PC-3 (cell line): ENCODE measurements at places on chromosomes 7 and 10. TPM values are rescaled to one million over a fixed set of nuclear protein-coding genes. Genes with fewer than 3 reads are reported as not detected.

DNA sequence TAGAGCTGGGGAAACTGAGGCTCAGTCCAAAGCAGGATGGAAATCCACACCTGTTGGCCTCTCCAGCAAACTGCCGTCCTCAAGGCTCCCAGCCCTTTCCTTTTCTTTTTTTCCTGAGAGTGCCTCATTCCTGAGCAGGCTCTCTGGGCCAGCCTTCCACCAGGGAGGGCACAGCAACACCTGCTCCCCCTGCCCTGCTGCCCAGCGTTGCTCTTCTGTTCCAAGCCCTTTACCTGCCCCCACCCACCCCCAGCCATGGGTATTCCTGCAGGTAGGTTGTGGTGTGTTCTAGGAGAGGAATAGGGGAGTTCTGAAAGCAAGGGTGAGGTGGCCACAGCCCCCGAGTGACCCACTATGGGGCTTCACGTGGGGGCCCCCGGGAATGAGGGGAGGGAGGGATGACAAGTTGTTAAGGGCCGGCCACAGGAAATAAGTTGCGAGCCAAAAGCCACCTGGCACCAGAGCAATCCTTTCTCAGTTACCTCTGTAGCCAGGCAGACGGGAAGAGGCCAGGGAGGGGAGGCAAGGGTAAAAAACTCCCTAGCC lies 19.3 kb downstream of the VSIR start:
- no peak for DNase-seq

- no peak for DNase-seq
Observed at GRCh38 chr10:73296946-73297345, 44.5 kb upstream of the MRPS16 start.

Gene CPVL
- 14.7 and 15.3 TPM in 2 replicates for total RNA-seq

DNA sequence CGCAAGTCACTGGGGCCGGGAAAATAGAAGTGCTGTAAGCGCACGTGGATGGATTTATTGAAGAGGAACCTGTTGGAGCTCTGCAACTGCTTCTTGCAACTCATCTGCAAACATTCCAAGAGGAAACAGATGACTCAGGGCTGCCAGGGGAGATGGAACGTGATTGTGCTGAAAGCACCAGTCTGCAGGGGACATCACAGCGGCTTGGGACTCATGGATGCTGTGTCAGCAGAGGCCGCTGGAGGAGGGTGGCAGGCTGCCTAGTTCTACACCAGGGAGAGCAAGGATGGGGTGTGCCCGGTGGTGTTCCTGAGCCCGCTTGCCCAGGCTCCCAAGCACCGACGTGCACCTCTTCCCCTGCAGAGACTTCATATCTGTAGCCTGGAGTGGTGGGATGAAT lies 515.7 kb downstream of the TCERG1L start:
- DNase-seq = no peak

GRCh38 chr10:58950618-58951017 lies 225.8 kb upstream of the PHYHIPL start:
- DNase-seq = peak; percentile 78

GRCh38 chr7:40680657-40681056 lies 545.9 kb downstream of the SUGCT start:
- DNase-seq = peak; percentile 39

GRCh38 chr7:129923709-129924108 lies 29.1 kb downstream of the UBE2H start:
- peak; percentile 69 for DNase-seq

GRCh38 chr10:14450041-14450491 lies 119.3 kb upstream of the FRMD4A start:
- DNase-seq = no peak

DNA sequence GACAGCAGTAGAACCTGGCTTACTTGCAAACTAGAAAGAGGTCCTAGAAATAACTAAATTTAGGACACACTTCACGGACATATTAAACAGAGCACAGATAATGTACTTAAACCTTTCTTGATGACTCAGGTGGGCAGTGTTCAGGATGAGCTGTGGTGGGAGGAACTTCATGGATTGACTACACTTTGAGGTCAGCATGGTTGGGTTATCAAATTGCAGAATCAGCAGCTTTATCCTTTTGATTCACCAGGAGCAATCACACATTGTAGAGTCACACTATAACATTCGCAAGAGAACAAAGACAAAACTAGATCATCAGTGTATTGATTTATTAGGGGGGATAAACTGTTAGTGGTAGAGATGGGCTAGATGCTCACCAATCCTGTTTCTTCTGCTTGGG lies 38.6 kb upstream of the AGK start:
- DNase-seq = no peak

- no peak for DNase-seq
Observed at GRCh38 chr7:155791214-155791737, 21.0 kb downstream of the SHH start.

DNA sequence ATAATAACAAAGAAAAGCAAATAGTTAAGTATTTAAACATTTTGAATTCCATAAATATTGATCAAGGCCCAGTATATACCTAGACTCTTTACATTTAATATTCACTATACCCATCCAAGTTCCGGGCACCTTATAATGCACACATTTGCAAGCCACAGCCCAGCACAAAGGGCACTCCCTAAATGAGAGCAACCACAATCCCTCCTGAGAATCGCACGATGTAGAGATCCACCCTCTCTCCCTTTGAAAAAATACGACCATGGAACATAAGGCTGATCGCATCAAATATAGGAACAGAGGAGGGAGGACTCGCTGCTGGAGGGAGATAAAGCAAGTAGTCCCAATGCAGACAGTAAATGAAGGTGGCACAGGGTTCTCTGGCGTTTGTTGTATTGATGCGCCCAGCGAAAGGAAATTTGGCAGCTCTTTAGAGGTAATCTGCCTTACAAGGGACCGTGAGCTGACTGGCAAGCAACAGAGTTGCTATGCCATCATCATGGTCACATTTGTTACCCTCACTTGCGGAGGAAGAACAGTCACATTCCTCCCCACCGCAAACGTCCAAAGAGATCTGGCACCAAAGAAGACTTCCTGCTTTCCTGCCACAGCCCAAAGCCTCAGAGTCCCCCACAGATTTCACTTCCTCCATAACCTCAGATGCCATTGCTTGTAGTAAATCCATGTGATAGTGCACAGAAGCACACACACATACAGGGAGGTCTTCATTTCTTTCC lies 16.1 kb upstream of the TAS2R40 start:
- DNase-seq = no peak

Gene RBM20
- 0.40 and 1.3 TPM in 2 replicates for total RNA-seq

DNA sequence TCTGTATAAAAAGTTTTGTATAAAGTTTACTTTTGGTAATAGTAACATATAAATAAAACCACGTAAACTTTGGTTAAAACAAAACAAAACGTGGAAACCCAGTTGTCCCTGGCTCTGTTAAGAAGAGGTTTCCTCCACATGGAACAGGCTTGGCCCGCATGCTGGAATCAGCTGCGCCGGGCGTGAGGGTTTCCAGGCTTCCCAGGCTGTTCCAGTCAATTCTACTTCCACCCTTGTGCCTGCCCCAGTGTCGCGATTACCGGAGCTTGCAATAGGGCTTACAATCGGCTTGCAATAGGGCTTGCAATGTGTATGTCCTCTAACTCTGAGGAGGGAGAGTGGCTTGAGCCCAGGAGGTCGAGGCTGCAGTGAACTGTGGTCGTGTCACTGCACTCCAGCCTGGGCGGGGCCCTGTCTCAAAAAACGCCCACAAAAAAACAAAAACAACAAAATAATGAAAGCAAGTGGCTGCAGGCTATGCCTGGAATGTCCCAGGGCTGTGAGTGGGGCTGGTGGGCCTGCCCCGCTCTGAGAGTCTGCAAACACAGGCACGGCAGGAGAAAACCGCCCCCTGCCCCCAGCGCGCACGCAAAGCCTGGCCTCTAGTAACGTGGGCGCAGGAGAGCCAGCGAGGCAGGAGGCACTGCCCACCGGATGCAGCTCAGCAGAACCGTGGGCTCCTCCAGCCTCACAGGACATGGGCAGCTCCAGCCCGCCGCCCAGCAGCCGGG lies 16.3 kb downstream of the CYP2W1 start:
- DNase-seq = no peak

Gene LIPM
- total RNA-seq = not detected in 2 replicates

Gene GPRIN2
- 3.1 and 5.8 TPM in 2 replicates for total RNA-seq

DNA sequence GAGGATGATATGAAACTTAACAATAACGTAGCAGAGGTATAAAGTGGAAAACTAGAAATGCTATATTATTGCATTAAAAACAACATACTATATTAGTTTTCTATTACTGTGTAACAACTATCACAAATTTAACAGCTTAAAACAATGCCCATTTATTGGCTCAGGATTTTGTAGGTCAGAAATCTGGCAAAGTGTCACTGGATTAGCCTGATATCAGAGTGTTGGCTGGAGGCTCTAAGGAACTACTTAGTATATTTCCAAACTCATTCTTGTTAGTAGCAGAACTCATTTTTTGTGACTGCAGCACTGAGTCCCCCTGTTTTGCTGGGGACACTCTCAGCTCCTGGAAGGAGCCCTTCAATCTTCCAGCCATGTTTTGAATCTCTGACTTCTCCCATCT lies 306.8 kb downstream of the ETV1 start:
- DNase-seq = no peak

Gene WNT8B
- total RNA-seq = 0.29 TPM in 1 of 2 replicates, not detected in the other
